ENCODE measurements at places on chromosomes 7 and 10.

GRCh38 chr10:43201545-43202131, 63.4 kb downstream of the CSGALNACT2 start:
- DNase-seq: no peak

DNA sequence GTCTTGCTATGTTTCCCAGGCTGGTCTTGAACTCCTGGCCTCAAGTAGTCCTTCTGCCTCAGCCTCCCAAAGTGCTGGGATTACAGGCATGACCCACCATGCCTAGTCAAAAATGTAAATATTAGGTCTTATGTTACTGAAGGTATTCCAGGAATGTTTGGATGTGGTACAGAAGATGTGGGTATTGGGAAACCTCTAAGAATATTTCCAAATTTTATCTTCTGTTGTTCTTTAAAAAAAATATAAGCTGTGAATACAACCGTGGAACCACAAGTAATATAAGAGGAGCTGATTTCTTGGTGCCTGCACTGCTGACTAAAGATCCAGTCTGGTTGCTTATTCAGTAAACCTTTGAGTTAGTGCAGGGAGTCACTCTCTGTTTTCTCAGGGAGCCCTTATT, 178.3 kb downstream of the AUTS2 start:
- DNase-seq: no peak

DNA sequence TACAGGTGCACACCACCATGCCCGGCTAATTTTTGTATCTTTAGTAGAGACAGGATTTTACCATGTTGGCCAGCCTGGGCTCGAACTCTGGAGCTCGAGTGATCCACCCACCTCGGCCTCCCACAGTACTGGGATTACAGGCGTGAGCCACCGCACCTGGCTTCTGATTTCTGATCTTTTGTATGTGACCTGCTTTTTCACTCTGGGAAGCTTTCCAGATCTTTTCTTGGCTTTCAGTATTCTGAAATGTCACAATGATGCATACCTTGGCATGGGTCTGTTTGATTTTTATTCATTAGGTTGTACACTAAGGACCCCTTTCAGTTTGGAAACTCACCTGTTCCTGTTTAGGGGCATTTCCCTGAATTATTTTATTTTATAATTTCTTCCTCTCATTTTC, 41.6 kb downstream of the PROSER2 start:
- no peak for DNase-seq

DNA sequence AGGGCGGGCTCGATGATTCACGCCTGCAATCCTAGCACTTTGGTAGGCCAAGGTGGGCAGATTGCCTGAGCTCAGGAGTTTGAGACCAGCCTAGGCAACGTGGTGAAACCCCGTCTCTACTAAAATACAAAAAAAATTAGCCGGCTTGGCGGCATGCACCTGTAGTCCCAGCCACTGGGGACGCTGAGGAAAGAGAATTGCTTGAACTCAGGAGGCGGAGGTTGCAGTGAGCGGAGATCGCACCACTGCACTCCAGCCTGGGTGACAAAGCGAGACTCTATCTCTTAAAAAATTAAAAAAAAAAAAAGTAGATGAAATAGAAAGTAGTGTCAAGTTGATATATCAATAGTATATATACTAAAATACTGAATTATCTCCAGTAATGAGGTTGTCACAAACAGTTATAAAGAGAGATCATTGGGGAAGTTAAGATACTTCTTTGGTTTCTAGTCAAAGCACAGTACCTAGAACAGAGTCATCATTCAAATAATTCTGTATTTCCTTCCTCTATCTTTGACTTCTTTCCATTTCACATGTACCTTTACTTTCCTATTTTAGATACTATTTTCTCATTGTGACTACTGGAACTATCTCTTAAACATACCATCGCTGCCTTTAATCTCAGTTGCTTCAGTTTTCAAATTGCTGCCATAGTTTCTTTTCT, 491.7 kb downstream of the GRM8 start:
- no peak for DNase-seq

Data from CD4-positive, alpha-beta T cell treated with Interleukin-17A for 4 hours (primary cell).